G401 (cell line): ENCODE measurements at places on chromosomes 3 and 15. TPM values are rescaled to one million over a fixed set of nuclear protein-coding genes. Genes with fewer than 3 reads are reported as not detected.

DNA sequence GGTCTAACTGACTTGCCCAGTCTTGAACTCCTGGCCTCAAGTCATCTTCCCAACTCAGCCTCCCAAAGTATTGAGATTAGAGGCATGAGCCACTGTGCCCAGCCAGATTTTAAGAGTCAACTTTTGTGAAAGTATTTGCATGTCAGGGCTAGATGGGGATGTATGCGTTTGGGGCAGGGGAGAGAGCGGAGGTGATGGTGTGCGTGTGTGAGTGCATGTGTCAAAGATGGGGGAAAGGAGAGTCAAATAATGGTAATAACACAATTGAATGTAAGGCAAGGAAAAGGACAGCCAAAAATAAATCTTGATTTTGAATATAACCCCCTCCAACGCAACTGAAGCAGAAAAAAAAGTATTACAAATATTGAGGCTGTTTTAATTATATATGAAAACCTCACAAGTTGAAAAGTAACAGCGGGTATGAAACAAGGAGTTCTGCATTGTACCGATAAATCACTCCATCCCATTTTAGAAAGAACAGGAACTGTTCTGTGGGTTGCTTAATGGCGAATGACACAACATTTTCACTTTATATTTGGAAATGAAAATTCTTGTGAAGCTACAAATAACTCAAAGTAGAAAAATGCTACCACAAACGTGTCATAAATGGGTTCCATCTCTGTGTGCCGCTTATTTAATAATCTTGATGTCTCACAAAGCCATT lies 29.9 kb upstream of the LDHAL6B start:
- no peak for DNase-seq

GRCh38 chr15:70563561-70564095 lies 199.7 kb downstream of the UACA start:
- DNase-seq: no peak

DNA sequence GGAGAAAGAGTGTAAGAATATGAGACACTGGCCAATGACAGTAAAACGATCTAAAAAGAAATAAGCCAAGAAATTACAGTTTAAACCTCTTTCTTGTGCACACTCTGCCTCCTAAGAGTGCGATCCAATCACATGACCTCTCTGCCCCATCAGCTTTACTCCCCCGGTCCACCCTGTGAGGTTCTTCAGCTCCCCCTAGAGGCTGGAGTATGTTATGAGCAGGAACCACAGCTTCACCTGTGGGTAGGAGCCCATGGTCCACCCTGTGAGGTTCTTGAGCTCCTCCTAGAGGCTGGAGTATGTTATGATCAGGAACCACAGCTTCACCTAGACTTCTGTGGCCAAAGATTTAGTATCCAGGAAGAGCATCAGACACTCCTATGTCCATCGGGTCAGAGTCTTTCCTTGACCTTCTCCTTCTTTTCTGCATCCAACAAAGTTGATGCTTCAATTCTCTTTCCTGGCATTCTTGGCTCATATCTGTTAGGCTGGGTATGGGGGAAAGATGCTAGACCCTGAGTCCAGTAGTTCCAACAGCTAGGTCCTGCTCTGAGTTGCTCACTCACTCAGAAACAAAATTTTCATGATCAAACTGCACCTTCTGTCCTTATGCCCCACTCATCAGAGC lies 164.0 kb downstream of the MINAR1 start:
- DNase-seq: peak; percentile 64

Gene SSR3
- 135 and 144 TPM in 2 replicates for total RNA-seq

DNA sequence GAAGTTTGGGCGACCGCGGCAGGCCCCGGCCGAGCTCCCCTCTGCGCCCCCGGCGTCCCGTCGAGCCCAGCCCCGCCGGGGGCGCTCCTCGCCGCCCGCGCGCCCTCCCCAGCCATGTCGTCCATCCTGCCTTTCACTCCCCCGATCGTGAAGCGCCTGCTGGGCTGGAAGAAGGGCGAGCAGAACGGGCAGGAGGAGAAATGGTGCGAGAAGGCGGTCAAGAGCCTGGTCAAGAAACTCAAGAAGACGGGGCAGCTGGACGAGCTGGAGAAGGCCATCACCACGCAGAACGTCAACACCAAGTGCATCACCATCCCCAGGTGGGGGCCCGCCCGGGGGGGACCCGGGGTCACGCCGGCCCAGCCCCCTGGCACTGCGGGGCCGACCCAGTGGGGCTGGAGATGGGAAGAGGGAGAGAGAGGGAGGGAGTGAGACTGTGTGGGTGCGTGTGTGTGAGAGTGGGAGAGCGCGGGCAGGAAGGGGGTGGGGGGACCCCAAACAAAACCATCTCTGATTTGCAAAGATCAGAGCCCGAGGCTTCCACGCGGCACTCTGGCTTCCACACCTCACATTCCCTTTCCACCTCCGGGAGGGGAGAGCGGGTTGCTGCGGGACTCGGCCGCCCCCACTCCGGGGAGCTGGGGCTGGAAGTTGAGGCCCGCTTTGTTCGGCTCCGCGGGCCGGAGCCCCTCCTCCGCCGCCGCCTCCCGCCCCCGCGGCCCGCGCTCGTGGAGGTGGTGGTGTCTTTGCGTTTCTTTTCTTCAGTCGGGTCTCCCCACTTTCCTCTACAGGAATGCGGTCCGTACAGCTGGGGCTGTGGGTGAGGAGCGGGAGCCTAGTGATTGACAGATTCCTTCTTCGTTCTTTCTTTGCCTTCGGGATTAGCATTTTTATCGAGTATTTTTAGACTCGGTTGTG lies 898 bp downstream of the SMAD3 start:
- no peak for DNase-seq

Gene GOLGA6L4
- 0.58 and 0.80 TPM in 2 replicates for total RNA-seq

- no peak for DNase-seq
Measured at GRCh38 chr15:76208786-76209424, 102.4 kb downstream of the ETFA start.

DNA sequence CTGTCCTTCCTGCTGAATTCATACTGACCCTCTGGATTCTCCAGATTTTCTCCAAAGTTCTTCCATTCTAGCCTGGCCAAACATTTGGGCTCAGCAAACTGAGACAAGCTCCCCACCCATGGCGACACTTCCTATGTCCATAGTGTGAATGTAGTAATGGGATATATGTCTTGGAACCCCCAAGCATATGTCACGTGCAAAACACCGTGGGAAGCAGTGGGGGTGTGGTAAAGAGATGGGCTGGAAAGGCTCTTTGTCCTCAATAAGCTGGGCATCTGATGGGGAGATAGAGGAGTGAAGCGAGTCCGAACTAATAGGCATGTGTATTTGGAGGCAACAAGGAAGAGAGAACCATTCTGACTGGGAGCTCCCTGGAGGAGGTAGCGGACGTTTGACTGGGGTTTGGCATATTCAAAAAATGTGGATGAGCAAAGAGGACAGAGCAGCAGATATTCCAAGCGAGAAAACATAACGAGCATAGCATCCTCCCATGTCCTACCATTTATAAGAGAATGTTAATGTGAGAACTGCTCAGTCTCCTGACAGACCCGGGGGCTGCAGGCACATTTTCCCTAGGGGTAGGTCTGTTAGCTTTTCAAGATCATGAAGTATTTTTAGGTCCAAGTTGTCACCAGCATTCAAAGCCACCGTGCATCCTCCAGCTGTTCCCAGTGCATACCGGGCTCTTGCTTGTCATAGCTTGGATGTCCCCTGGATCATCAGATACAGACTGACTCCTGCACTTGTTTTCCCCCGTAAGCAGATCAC lies 25.6 kb downstream of the TPM1 start:
- no peak for DNase-seq

GRCh38 chr3:79047581-79047980 lies 720.2 kb downstream of the ROBO1 start:
- no peak for DNase-seq

DNA sequence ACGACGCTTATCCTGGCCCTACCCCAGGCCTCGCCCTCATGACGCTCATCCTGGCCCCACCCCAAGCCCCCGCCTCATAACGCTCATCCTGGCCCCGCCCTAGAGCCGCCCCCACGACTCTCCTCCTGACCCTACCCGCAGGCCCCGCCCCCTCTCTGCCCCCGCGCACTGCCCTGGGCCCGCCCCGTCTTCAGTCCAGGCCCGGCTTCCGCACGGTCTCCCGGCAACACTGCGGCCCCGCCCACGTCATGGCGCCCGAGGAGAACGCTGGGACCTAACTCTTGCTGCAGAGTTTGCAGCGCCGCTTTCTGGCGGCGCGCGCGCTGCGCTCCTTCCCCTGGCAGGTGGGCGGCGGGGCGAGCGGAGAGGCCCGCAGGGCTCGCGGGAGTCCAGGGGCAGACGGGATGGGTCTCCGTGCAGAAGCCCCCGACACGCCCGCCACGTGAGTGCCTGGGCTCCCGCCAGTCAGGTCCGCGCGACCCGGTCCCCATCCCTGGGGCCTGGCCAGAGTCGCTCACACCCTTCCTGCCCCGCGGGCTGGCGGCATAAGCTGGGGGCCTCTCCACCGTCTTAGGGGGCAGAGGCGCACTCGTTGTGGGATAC lies 52.5 kb upstream of the ROPN1B start:
- peak; percentile 93 for DNase-seq

GRCh38 chr15:31304751-31305365 lies 21.8 kb upstream of the KLF13 start:
- peak; percentile 84 for DNase-seq

GRCh38 chr3:132916096-132916495 lies 122.1 kb upstream of the TMEM108 start:
- no peak for DNase-seq

GRCh38 chr15:88231909-88232644 lies 24.5 kb downstream of the NTRK3 start:
- DNase-seq: no peak

DNA sequence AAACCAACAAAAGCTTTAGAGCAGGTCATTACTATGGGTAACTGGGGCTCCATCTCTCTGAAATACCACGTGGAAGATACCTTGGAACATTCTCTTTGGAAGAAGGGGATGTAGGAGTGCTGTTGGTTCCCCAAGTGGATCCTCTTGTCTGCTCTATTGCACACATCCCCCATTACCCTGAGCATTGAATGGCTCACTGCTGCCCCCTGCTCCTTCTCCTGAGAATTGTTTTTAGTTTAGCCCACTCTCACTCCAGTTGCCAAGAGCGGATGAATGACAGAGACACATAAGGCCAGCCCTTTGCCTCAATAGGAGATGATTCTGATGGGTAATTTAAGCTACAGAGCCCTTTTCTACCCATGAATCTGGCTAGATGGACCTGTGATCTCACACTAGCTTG lies 135.6 kb upstream of the SUCLG2 start:
- peak; percentile 17 for DNase-seq

Gene TP63
- not detected in 2 replicates for total RNA-seq

Gene CP
- 93.2 and 119 TPM in 2 replicates for total RNA-seq

GRCh38 chr15:32993285-32993684 lies 201.2 kb downstream of the FMN1 start:
- no peak for DNase-seq

Gene TGM5
- total RNA-seq: not detected in 2 replicates

Gene CSPG4
- total RNA-seq: 32.3 and 34.4 TPM in 2 replicates

DNA sequence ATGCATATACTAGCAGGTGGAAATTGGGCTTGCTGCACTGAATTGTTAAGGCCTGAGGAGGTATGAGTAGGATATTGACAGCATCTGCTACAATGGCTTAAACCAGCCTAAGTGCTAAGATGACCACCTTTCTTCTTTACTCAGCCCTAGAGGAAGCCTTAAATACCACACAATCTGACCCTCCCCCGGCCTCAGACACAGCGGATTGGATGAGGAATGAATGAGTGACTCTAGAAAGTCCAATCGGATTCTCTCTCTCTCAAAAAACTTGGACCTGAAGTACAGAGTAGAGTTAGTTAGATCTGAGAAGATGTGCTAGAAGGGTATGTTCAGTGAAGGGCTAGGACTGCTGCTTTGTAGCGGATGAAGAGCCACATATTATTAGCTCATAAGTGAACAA lies 39.9 kb upstream of the C3orf49 start:
- no peak for DNase-seq

GRCh38 chr3:30078736-30079135 lies 527.7 kb upstream of the TGFBR2 start:
- no peak for DNase-seq

Gene PRTG
- total RNA-seq: 35.5 and 45.9 TPM in 2 replicates

- no peak for DNase-seq
Measured at GRCh38 chr15:25394898-25395297, 43.9 kb downstream of the UBE3A start.

- DNase-seq: no peak
Measured at GRCh38 chr3:110344897-110345767, 726.5 kb upstream of the NECTIN3 start.

Gene FMN1
- not detected in 2 replicates for total RNA-seq

DNA sequence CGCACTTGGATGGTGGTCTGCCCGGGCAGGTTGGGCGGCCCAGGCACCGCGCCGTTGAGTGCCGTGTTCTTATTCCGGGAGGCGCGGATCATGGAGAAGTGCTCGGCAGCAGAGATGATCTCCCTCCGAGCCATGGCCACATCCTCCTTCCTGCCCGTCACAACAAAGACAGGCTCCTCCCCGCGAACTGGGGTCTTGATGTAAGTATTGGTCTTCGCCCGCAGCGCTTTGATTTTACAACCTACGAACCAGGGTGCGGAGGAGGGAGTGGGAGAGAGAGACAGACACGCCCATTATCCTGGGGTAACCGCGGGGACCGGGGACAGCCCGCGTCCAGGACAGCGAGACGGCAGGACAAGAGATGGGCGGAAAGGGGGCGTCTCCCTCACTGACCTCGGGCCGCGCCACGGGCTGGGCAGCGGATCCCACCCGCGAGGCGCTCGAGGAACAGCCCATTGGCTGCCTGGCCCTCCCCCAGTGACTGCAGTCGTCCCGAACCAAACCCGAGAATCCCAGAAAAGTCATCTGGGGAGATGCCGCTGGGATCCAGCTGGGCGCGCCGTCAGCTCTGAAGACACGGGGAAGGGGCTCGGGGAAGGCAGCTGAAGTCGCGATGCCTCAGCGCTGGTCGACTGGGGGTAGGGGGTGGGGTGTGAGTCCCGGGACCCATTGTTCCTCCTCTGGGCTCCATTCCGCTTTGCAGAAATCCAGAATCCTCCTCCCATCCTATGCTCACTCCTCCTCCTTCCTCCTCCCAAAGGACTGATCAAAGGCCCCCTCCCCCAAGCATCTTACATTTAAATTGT lies 1.2 kb downstream of the MEX3B start:
- peak; percentile 43 for DNase-seq

- no peak for DNase-seq
Measured at GRCh38 chr3:143060906-143061305, 58.7 kb upstream of the CHST2 start.

GRCh38 chr3:133296981-133297380 lies 102.9 kb upstream of the BFSP2 start:
- DNase-seq: no peak
